Fibroblast of skin of right biceps (primary cell): ENCODE measurements at places on chromosomes 1 and 21.
A peak's percentile ranks its signal among the peaks of the same experiment; 100 is the strongest.

DNA sequence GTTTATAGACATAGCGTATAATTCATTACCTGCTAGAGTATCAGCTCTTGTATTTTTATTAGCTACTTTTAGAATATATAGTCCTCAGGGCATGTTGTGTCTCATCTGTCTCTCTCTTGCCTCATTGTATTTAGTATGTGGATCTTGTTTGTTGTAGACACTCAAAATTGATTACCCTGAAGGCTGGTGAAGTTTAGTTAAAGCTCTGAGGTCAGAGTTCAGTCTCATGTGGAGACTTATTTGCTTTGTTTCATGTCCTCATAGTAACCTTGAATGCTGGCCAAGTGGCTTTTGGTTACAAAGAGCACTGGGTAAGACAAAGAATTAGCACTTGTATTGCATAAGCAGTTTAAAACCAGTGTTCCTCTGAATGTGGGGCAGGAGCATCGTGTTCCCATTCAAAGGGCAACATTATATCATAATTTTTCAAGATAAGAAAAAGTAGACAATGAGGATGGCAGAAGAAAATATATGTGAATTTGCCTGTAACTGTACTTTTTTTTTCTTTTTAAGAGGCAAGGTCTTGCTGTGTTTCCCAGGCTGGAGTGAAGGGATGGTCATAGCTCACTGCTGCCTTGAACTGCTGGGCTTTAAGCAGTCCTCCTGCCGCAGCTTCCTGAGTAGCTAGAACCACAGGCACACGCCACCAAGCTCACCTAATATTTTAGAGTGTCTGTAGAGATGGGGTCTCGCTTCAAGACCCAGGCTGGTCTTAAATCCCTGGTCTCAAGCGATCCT is 17.4 kb downstream of the CNST start:
- peak; percentile 46 for DNase-seq

DNA sequence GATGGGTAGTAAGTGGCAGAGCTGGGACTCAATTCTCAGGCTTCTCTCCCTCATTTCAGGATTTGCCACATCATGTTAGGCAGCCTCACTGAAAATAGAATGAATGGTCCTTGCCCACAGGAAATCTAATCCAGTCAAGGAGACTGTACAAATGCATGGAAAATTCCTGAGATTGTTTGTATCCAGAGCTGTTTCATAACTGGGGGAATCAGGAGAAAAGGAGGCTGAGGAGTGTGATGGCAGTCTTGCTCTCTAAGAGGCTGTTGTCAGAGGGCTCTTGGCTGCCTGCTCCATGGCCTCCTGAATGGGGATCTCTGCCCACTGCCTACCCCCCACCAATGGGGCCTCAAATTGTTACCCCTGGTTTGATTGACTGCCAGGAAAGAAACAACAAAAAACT is 141.9 kb upstream of the TNR start:
- DNase-seq, result peak; percentile 47

GRCh38 chr1:155158991-155159390 is 14.1 kb downstream of the KRTCAP2 start:
- DNase-seq, result no peak

- DNase-seq, result no peak
Observed at GRCh38 chr1:3593334-3593733, 18.0 kb downstream of the MEGF6 start.

DNA sequence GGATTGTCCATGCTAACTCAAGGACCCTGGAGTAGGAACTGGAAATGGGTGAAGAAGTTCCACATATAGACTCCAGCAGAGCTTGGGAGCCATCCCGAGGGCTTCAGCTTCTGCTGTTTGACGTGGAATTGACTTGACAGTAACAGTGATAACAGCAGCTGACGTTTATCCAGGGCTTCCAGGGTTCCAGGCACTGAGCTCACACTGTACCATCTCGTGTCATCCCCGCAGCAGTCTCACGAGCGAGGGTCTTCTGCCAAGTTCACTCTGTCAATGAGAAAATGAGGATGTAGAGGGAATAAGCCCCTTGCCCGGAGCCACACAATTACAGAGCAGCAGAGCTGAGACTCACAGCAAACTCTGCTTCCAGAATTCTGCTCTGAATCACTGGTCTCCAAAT is 447.7 kb downstream of the SIPA1L2 start:
- DNase-seq, result no peak

DNA sequence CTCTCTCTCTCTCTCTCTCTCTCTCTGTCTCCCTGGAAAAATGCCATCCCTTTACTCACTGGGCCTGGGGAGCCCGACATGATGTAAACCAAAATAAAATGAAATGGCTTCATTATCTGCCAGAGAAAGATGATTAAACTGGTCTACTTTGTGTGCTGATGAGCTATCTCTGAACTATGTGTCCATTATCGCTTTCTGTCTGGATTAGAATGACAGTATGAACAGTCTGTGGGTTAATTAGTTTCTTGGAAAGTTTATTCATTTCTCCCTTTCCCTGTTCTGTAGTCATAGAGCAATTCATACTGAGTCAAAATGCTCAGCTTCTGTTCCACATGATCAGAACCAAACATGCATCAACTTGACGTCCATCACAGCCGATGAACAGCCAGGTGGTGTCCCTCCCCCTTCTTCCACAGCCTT is 72.4 kb upstream of the KCND3 start:
- no peak for DNase-seq

- DNase-seq, result no peak
Observed at GRCh38 chr1:22362626-22363402, 88.8 kb upstream of the ZBTB40 start.

DNA sequence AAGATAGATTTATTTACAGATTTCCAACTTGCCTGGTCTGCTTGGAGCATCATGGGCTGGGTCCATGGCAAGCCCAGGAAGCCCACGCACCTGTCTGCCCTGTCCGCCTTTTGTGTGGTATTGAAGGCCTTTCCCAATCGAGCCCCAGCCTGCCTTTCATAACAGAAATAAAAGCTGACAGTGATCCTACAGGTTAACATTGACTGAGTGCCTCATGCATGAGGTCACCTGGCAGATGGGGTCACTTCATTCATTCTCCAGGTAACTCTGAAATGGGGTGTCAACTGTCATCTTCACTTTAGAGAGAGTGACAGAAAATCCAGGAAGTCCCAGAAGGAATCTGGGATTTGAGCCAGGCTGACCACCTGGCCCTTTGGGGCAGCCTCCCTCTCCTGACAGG is 36.3 kb upstream of the CASZ1 start:
- no peak for DNase-seq

DNA sequence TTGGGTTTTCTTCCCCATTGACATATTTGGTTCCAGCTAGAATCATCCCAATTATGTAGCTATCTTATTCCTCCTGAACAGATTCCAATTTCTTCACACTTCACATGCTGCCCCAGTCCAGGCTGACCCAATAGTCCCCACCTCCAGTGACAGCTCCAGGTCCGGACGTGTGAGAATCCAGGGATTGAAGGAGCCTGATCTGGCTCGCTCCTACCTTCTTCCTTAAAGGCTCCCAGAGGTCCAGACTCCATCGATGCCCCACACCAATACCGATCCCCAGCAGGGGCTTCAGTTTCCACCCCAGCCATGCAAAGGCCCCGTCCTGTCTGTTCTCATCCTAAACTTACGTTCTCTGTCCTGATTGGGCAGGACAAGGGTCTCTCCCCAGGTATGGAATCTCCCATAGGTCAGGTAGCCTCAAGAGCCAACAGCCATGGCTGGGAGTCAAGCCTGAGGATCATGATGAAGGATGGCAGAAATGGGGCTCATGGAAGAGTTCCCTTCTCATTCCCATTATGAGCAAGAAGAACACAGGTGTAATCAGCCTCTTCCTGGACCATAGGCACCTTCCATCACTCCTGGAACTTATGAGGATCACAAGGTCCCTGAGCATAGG is 20.4 kb upstream of the SLAMF9 start:
- no peak for DNase-seq

DNA sequence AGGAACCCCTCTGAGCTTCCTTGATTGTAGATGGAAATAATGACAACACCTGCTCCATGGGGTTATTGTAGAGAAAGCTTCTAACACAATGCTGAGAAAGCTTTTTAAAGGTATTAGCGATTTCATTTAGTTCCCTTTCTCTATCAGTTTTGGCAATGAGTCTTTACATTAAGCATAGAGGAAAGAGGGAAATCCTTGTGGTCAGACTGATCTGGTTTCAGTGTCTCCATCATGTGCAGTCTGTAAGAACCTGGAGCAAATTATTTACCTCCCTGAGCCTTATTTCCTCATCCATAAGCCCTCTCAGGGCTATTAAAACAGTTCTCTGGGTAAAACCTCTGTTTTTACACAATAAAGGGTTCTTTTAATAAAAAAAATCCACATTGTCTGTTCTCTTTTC is 87.5 kb downstream of the FGGY start:
- no peak for DNase-seq

GRCh38 chr1:233665575-233666270 is 51.8 kb downstream of the KCNK1 start:
- no peak for DNase-seq
